ENCODE measurements at places on chromosomes 1 and 21. TPM values are rescaled to one million over a fixed set of nuclear protein-coding genes. Genes with fewer than 3 reads are reported as not detected.

- no peak for DNase-seq
These were observed 2.5 kb downstream of the EPHA2 start for GRCh38 chr1:16153096-16153998.

GRCh38 chr1:112794654-112795239, 79.6 kb upstream of the PPM1J start:
- no peak for DNase-seq

- peak; percentile 89 for DNase-seq
These were observed 1.7 kb downstream of the PADI3 start for GRCh38 chr1:17250601-17251000.

The PRELP gene
- under 0.01 TPM for total RNA-seq

The FASLG gene
- total RNA-seq = not detected

Measured in mammary epithelial cell (primary cell).